ENCODE measurements at places on chromosomes 13 and 19. TPM values are rescaled to one million over a fixed set of nuclear protein-coding genes. Genes with fewer than 3 reads are reported as not detected.

Gene ZNF497
- total RNA-seq = 0.40 TPM

- no peak for DNase-seq
Measured at GRCh38 chr13:97114651-97115050, 107.5 kb upstream of the MBNL2 start.

DNA sequence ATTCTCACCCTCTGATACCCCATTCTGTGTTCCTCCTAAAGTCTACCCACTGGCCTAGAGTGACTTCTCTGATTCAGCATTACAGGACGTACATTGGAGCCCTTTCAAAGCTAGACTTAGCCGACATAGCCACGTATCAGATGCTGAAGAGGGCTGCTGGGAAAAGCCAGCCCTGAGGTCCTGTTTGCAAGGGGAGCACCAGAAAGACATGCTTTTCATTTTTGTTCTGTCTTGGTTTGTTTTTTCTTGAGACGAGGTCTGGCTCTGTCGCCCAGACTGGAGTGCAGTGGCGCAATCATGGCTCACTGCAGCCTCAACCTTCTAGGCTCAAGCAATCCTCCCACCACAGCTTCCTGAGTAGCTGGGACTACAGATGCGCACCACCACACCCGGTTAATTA, 6.3 kb upstream of the ZSWIM4 start:
- peak; percentile 30 for DNase-seq

Gene USPL1
- 34.8 TPM for total RNA-seq

GRCh38 chr13:29935309-29935981, 85.0 kb upstream of the UBL3 start:
- DNase-seq = peak; percentile 21

DNA sequence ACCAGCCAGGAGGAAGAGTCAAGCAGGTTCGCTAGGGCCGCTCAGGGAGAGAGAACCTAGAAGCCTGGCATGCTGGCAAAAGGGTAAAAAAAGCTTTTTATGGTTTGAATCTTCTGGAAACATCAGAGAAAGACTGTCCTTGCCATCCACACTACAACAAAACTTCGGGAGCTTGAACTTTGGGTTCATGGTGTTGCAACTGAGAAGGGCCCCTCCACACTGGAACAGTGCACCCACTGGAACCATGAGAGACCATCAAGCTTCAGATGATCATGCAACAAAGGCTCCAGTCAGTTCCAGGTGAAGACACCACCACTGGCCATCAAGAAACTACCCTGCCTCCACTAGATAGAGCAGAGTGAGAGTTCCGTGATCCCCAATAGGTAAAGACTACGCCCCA, 170.1 kb downstream of the RGCC start:
- no peak for DNase-seq
